DMS53 (cell line): ENCODE measurements at places on chromosomes 3 and 15.

DNA sequence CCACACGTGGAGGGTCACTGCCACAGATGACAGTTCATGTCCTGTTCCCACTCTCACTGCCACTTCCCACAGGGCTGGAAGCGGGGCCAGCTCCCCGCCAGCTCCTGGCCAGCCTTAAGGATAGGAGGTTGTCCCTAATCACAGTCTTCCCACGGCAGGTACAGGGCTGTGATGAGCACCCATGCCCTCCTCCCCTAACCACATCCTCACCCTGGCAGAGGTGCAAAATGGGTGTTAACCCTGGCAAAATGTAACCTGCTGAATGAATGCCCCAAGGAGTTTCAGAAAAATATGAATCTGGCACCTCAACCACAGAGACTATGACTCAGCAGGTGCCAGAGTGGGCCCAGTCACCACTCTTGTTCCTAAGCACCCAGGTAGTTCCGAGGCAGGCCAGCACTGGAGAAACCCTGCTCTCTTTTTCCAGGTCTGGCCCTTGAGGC lies 185.1 kb upstream of the TPM1 start:
- peak; percentile 22 for DNase-seq

DNA sequence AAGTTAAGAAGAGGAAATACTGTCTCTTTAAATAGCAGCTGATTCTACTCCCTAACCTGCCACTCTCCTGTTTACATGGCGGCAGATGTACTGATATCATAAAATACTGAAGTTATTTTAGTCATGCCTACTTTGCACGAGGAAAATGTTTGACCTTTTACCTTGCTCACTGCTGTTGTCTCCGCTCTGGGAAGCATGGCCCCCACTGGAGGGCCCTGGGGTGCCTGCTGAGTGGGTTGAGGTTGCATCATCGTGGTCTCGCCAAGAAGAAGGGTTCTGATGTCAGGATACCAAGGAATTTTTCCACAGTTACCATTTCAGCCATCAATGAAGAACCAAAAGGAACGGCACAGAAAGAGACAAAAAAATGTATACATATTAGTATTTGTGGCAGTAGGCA lies 16.7 kb downstream of the MEIS2 start:
- DNase-seq, result no peak

GRCh38 chr3:12998648-12999047 lies 74.6 kb downstream of the IQSEC1 start:
- no peak for DNase-seq

DNA sequence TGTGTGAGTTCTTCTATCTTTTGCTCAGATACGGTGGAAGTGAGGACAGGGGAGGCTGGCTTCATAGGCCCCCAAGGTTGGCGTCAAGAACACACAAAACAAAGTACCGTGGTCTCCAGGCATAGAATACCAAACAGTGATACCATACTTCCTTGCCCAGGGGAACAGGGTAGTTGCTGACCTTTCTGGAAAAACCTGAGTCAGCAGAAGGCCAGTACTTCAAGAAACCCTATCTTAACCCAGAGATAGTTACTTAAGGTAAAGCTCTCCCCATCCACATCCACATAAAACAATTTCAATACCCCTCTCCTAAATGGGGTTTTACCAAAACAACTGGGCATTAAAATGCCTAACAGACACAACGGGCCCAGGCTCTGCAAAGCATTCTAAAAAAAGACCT lies 29.6 kb upstream of the RPS17 start:
- no peak for DNase-seq

- no peak for DNase-seq
These were observed 52.5 kb upstream of the CORO2B start for GRCh38 chr15:68526269-68526668.

DNA sequence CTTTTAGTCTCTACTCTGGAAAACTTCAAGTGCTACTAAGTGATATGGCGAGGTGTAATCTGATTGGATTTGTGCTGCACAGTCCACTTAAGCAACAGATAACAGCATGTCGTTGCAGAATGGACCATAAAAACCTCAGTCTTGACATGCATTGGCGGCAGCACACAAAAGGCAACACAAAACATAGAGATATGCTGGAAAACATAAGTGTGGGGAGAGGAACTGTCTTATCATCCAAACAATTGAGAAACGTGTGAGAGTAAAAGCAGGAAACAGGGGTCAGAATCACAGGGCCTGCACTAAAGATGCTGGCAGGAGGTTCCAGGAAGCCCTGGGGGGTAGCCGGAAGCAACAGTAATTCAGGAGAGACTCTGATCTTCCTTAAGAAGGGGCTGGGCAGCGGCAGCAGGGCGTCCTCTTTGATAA lies 82.1 kb downstream of the CGNL1 start:
- no peak for DNase-seq
